ENCODE measurements at places on chromosomes 7 and 10.

DNA sequence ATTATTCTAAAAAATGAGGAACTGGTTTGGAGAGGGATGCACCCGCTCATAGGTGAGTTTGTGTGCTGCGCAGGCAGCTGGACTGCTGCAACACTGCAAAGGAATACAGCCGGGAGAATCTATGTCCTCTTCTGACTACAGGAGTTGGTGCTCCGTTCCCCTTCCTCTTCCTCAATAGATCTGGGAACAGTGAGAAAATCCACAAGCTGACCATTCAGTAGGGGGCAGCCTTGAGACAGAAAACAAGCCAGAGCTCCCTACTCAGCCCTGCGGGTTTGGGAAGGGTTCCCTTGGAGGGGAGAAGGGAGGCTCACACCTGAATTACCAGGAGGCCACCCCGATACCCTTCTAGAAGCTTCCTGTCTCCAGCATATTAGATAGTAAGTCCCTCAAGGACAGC lies 87.3 kb upstream of the FOXI2 start:
- no peak for DNase-seq

DNA sequence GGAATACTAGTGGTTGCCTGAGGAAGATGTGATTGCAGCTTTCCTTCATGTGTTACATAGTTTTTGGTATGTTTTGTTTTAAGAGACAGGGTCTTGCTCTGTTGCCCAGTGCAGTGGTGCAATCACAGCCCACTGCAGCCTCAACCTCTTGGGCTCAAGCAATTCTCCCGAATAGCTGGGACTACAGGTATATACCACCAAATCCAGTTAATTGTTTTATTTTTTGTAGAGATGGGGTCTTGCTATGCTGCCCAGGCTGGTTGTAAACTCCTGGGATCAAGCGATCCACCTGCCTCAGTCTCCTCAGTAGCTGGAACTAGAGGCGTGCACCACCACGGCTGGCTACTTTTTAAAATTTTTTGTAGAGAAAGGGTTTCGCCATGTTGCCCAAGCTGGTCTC lies 79.1 kb upstream of the TMEM248 start:
- DNase-seq: no peak

DNA sequence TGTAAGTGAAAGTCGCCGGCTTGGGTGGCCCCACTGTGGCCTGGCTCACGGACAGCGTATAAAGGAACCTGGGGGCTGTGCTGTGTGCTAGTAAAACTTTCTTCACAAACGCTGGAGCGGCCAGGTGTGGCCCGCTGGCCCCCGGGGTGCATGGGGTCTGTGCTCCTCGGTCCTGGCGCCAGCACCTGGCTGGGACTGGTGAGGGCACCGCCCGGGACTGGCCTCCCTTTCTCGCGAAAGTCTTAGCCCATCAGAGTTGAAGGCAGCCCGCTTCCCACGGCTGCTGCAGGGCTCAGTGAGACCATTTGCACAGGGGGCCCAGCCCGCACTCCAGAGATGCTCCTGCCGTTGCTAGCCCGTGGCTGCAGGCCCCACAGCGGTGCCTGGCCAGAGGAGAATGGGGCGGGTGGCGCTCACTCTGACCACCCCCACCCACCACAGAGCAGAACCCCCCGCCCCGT lies 5.8 kb downstream of the PWWP2B start:
- DNase-seq: no peak

GRCh38 chr7:151091431-151091830 lies 5.2 kb downstream of the AGAP3 start:
- no peak for DNase-seq

- no peak for DNase-seq
Measured at GRCh38 chr10:85618841-85619240, 747.8 kb downstream of the GRID1 start.

DNA sequence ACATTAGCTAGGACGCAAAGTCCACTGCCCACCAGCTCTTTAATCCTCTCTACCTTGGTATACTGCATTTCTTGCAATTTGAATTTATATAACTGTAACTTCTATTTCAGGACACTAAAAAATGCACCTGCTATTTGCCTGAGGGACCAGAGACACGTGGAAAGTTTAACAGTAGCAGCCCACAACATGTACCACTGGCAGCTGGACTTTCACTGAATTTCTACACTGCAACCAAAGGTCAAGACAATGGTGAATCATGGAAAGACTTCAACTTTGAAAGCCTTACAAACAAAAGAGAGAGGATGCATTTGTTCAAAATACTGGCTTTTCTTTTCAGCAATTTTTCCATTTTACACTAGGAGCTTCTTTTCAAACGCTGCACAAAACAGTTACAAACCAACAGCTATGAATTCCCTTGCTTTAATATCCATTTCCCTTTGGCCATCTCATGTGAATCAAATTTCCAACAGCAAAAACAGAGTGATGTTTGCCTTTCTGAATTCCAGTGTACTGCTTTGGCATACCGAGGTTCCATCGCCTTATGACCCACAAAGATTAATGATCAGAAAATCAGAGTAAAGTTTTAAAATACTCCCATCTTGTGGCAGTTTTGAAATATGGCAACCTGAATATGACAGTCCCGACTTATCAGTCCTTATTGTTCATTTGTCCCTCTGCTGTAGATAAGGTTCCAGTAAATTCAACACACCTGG lies 29.9 kb upstream of the HNRNPH3 start:
- no peak for DNase-seq

DNA sequence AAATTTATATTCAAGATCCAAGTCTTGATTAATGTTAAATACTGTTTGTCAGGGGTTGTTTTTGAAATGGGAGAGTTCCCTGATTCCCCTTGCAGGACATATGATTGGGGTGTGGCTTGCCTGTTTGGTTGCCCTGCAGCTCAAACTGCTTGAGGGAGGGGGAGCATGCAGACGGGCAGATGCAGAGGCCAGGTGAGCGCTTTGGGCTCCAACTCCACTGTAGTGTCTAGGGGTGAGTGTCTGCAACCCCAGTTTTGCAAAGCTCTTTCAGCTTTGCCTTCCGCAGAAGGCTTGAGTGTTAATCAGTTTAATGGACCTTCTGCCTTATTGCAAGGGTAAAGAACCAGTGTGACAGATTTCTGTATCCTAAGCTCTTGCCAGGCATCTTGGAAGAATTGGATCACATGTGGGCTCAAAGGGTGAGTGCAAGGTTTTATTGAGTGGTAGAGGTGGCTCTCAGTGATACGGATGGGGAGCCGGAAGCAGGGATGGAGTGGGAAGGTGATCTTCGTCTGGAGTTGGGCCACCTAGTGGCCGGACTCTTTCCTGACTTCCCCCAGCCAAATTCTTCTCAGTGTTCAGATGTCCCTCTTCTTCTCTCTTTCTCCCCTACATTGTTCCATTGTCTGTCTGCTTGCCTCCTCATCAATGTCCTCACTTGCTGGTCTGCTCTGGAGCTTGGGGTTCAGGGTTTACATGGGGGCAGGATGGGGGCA lies 479.7 kb downstream of the ATRNL1 start:
- DNase-seq: no peak

DNA sequence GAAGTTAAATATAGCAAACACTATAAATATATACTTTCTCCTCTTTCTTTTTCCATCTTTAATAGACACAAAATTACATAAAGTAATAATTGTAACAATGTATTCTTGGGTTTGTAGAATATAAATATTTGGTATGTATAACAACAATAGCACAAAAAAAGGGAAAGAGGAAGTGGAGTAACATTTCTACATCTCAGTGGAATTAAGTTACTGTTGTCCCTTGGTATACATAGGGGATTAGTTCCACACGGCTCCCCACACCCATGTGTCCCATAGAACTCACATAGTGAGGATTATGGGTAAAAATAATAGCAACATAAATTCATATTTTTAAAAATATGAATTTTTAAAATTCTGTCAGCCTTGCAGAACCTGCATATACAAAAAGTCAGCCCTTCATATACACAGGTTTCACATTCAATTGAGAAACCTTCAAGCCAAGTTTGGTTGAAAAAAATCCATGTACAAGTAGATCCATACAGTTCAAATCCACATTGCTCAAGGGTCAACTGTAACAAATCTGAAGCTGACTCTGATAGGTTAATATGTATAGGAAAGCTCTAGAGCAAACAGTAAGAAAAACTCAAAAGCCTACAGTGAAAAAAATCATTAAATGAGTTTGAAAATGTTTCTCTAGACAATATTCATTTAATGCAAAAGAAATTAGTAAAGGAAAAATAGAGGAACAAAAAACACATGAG lies 92.4 kb downstream of the HYCC1 start:
- DNase-seq: no peak

DNA sequence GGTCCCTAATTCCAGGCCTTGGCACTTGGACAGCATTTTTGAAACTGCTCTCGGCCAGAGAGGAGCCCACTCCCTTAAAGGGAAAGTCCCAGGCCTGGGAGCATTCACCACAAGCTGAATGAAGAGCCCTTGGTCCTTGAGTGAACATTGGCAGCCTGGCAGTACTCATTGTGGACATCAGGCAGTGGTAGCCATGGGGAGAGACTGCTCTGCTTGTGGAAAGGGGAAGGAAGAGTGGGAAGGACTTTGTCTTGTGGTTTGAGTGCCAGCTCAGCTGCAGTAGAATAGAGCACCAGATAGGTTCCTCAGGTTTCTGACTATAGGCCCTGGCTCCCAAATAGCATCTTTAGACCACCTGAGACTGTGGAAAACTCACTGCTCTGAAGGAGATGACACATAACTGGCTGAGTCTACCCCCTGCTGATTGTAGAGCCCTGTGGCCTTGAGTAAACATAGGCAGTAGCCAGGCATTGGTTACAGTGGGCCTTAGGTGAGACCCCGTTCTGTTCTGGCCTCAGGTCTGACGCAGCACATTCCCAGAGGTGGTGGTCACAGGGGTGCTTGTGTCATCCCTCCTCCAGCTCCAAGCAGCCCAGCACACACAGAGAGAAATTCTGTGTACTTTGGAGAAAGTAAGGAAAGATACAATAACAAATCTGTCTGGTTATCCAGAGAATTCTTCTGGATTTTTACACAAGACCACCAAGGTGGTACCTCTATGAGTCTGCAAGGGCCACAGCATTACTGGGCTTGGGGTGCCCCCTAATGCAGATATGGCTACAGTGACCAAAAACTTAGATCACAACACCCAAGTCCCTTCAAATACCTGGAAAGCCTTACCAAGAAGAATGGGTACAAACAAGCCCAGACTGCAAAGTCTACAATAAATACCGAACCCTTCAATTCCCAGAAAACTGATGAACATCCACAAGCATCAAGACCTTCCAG lies 153.8 kb downstream of the GNAI1 start:
- no peak for DNase-seq

DNA sequence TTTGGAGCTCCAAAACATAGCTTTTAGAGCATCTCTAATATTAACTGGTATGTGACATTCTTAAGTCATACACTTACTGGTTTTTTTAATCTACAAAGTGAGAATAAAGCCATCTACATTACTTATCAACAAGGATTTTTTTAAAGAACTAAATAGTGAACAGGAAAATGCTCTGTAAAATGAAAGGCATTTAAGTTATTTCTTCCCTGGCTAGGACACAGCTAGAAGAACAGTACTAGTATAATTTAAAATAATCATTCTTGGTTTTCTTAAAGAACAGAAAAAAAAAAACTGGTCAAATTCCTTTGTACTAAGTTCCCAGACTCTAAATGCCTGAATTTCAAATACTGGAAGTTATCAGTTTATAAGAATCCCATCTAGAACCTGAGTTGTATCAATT lies 139.5 kb downstream of the SRPK2 start:
- no peak for DNase-seq
